PC-3 (cell line): ENCODE measurements at places on chromosomes 4 and X. TPM values are rescaled to one million over a fixed set of nuclear protein-coding genes. Genes with fewer than 3 reads are reported as not detected.

Gene DCAF16
- 25.5 and 26.1 TPM in 2 replicates for total RNA-seq

Gene NAP1L3
- total RNA-seq = 1.5 and 1.9 TPM in 2 replicates

Gene FGG
- total RNA-seq = not detected in 2 replicates

Gene NDST4
- total RNA-seq = not detected in 2 replicates

Gene CT45A3
- total RNA-seq = not detected in 2 replicates

Gene HOPX
- total RNA-seq = 0.87 TPM in 1 of 2 replicates, not detected in the other

Gene BMPR1B
- total RNA-seq = 5.0 and 7.1 TPM in 2 replicates

Gene PRSS12
- 0.58 and 1.5 TPM in 2 replicates for total RNA-seq

Gene SPANXN3
- total RNA-seq = not detected in 2 replicates

GRCh38 chr4:113179996-113180395 is 130.5 kb downstream of the ANK2 start:
- DNase-seq = no peak
- no peaks in the 10 kb centered on the region for H3K36me3 ChIP-seq

GRCh38 chr4:113832803-113833202 is 71.3 kb upstream of the CAMK2D start:
- no peaks in the 10 kb centered on the region for H3K36me3 ChIP-seq
- no peak overlapping the region for H3K4me3 ChIP-seq
- H3K4me1 ChIP-seq = peaks cover 58% of the 10 kb centered on the region
- H3K27me3 ChIP-seq = no peaks in the 10 kb centered on the region
- H3K27ac ChIP-seq = peak overlapping the region; percentile 75
- no peak for DNase-seq

GRCh38 chr4:93029769-93030168 is 726.0 kb downstream of the GRID2 start:
- no peak overlapping the region for H3K27ac ChIP-seq
- H3K4me3 ChIP-seq = no peak overlapping the region
- no peaks in the 10 kb centered on the region for H3K36me3 ChIP-seq
- no peaks in the 10 kb centered on the region for H3K27me3 ChIP-seq
- no peak for DNase-seq

GRCh38 chr4:22842360-22843018 is 149.8 kb downstream of the GBA3 start:
- no peak overlapping the region for H3K4me3 ChIP-seq
- H3K36me3 ChIP-seq = no peaks in the 10 kb centered on the region
- no peaks in the 10 kb centered on the region for H3K4me1 ChIP-seq
- H3K27me3 ChIP-seq = peaks cover 9% of the 10 kb centered on the region
- DNase-seq = no peak
- H3K27ac ChIP-seq = no peak overlapping the region

DNA sequence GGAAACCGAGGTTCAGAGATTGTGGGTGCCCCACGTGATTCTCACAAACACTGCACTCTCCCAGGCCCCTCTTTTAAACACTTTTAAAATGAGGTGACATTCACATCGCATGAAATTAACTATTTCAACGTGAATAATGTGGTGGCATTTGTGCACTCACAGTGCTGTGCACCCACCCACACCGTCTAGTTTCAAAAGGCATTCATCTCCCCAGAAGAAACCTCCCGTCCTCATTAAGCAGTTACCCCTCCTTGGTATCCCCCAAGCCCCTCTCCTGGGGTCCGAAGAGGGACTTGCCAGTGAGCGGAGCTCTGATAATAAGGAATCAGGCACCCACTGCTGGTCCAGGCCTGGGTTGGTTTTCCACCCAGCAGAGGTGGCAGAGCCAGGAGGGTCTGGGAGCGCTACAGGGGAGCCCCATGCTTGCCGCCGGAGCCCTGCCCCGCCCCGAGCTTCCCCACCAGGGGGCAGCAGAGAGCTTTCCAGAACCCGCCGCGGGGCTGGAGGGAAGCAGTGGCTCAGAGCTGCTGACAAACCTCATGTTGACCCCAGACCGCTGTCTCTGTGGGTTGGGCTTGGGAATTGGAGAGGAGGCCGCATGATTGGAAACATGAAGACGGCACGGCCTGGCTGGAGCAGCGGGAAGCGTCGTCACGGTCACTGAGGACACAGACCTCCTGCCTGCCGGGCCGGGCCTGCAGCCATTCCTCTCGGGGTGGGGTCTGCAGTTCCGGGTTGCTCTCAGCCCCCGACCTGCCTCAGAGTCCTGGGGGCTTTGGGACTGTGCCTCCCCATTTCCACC is 27.5 kb upstream of the HTRA3 start:
- no peaks in the 10 kb centered on the region for H3K36me3 ChIP-seq
- H3K4me3 ChIP-seq = no peak overlapping the region
- no peak overlapping the region for H3K27ac ChIP-seq
- H3K4me1 ChIP-seq = peaks cover 8% of the 10 kb centered on the region
- peak; percentile 75 for DNase-seq

- H3K4me1 ChIP-seq = no peaks in the 10 kb centered on the region
- H3K36me3 ChIP-seq = no peaks in the 10 kb centered on the region
- H3K27me3 ChIP-seq = no peaks in the 10 kb centered on the region
- no peak for DNase-seq
- no peak overlapping the region for H3K4me3 ChIP-seq
Observed at GRCh38 chr4:168264903-168265302, 53.6 kb downstream of the DDX60 start.

- no peaks in the 10 kb centered on the region for H3K36me3 ChIP-seq
- DNase-seq = no peak
- no peaks in the 10 kb centered on the region for H3K4me1 ChIP-seq
- no peak overlapping the region for H3K4me3 ChIP-seq
- no peaks in the 10 kb centered on the region for H3K27me3 ChIP-seq
Observed at GRCh38 chr4:139672732-139673131, 7.1 kb downstream of the MGST2 start.

- no peaks in the 10 kb centered on the region for H3K4me1 ChIP-seq
- no peak for DNase-seq
- no peaks in the 10 kb centered on the region for H3K27me3 ChIP-seq
- H3K36me3 ChIP-seq = no peaks in the 10 kb centered on the region
- H3K27ac ChIP-seq = no peak overlapping the region
Observed at GRCh38 chr4:131547506-131547981, 1601.5 kb upstream of the PCDH10 start.

DNA sequence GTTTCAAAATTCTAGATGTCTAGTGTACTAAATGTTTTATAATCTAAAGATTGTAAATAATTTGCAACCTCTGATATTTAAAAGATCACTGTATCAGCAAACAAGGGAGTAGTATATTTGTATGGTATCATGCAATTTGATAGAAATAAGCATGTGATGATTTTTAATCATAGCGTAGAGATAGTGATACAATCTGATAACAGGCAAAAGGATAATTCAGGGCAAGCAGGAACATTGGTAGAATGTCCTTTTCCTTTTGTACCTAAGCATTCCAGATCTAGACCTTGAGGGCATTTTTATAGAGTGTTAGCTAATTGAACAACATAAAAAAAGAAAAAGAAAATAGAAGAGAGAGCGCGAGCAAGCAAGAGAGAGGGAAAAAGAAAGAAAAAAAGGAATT is 1.4 kb downstream of the ANK2 start:
- H3K27ac ChIP-seq = no peak overlapping the region
- peaks cover 5% of the 10 kb centered on the region for H3K4me1 ChIP-seq
- H3K27me3 ChIP-seq = no peaks in the 10 kb centered on the region
- DNase-seq = no peak
- no peak overlapping the region for H3K4me3 ChIP-seq

DNA sequence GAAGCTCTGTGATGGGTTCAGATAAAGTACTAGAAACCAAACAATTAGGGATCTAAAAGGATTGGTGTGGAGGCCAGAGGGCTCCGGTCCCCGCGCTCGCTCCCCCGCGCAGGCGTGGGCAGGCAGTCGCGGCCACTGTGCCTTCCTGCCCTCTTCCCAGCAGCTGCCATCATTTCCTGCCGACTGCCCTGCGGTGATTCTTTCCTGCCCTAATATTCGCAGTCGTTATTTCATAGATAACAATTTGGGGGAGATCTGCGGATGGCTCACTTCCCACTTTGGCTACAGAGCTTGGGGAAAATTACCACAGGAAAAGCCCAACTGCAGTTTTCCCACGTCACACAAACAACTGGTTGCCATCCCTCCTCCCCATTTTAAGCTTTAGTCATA is 2.2 kb downstream of the GRIA2 start:
- no peak overlapping the region for H3K4me3 ChIP-seq
- H3K4me1 ChIP-seq = no peaks in the 10 kb centered on the region
- no peak overlapping the region for H3K27ac ChIP-seq
- peaks cover 10% of the 10 kb centered on the region; the same call in 1 of the 2 replicates for H3K27me3 ChIP-seq
- H3K36me3 ChIP-seq = no peaks in the 10 kb centered on the region

DNA sequence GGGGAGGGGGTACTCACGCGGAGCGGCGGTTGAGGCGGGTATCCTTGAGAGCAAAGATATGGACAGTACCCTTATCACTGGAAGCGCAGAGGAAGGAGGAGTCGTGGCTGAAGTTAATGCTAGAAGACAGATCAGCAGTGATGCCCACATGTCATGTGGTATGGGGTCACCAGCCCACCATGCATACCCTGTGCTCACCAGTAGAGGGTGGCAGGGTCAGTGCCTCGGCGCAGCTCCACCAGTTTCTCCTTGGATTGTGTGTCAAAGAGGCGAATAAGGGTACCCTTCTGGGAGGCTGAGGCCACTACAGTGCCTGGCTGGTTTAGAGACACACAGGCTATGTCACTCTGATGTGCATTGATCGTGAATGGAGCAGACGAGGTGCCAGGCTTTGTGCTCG is 1.5 kb upstream of the PRAF2 start:
- H3K4me3 ChIP-seq = no peak overlapping the region
- no peak for DNase-seq
- peaks cover 6% of the 10 kb centered on the region for H3K4me1 ChIP-seq
- no peak overlapping the region for H3K27ac ChIP-seq
- H3K36me3 ChIP-seq = no peaks in the 10 kb centered on the region

DNA sequence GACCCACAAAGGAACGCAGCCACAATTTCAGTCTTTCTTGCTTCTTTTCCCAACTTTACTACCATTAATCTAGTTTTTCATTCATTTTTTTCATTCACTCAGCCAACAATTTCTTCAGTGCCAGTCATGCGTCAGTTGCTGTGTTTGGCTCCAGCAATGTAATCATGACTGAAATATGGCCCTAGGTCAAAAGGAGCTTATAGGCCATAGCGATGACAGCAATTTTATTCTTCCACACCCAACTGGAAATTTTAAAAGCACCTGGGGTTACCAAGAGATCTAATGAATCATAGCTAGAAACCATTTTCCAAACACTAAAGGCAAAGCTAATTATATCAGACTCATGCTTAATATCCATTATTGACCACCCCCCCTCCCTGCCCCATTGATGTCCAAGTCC is 29.8 kb upstream of the C1QTNF7 start:
- DNase-seq = no peak
- no peaks in the 10 kb centered on the region for H3K36me3 ChIP-seq
- H3K27me3 ChIP-seq = peaks cover 8% of the 10 kb centered on the region

DNA sequence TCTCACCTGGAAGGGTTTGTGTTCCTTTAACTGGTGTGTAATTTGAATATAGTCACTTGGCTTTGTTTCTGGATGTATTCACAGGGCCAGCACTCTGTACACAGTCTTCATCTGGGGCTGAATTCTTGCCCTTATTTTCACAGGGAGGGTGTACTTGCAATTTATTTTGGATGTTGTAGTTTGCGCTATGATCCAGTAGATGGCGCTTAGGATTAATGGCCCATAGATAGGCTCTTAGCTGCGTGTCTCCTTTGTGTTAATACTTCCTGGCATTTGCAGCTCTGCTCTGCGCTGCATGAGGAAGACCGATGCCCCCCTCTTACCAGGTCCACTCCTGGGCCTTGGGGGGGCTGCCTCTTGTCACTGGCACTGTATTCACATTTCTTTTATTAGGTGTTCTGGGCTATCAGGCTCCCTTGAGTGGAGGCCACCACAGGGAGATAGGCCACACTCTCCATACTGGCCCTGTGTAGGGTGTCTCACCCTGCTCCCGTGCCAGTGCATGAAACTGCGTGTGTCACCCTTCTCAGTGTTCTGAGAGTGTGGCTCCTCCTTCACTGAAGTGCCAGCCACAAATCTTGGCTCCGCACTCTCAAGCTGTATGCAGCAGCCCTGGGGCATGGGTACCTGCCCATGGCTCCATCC is 562.2 kb downstream of the ZIC3 start:
- peak; percentile 75 for DNase-seq
- peak overlapping the region; percentile 46 for H3K4me3 ChIP-seq
- peak overlapping the region; percentile 89 for H3K27ac ChIP-seq
- H3K36me3 ChIP-seq = no peaks in the 10 kb centered on the region

GRCh38 chrX:150450519-150451177 is 87.5 kb downstream of the MAMLD1 start:
- no peak for DNase-seq
- no peak overlapping the region for H3K27ac ChIP-seq
- H3K27me3 ChIP-seq = no peaks in the 10 kb centered on the region
- no peak overlapping the region for H3K4me3 ChIP-seq

GRCh38 chr4:123941306-123941705 is 544.7 kb downstream of the SPRY1 start:
- H3K4me3 ChIP-seq = no peak overlapping the region
- no peak for DNase-seq
- H3K27me3 ChIP-seq = no peaks in the 10 kb centered on the region
- peaks cover 7% of the 10 kb centered on the region; the same call in 1 of the 2 replicates for H3K4me1 ChIP-seq
- no peak overlapping the region for H3K27ac ChIP-seq
- H3K36me3 ChIP-seq = no peaks in the 10 kb centered on the region

DNA sequence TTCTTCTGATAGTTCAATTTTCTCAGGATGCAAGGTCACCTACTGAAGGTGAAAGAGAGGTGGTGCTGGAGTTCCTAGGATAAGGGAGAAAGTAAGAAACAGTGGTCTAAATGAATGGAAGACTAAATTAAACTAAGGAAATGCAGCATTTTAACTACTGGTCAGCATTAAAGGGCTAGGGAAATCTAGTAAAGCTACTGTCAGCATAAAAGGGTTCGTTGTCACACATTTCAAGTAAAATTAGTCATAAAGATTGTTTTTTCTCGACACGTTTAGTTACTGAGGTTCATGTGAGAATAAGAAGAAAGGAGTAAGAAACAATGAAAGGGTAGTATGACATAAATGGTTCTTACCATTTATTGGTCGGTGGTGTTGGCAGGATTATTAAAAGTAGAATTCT is 40.0 kb upstream of the COX18 start:
- H3K4me3 ChIP-seq = no peak overlapping the region
- H3K27me3 ChIP-seq = no peaks in the 10 kb centered on the region
- no peak for DNase-seq
- H3K36me3 ChIP-seq = peaks cover 34% of the 10 kb centered on the region
- H3K4me1 ChIP-seq = no peaks in the 10 kb centered on the region

DNA sequence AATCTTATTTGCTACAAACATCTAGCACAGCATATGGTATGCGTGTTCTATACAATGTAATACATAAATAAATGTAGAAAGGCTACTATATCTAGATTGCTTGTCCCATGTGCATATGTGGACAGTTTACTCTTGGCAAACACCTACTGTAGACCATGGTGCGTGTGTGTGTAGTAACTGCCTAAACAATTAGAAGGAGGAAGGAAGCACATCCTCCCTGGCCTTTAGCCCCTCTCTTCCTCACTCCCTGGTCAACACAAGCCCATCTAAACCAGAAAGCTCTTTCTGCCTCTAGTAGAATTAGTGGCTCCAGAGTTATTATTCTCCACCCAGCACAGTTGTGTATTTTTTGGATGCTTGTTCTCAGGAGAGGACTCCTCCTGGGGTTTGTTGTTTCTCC is 73.9 kb downstream of the KDR start:
- no peak overlapping the region for H3K4me3 ChIP-seq
- H3K27me3 ChIP-seq = peaks cover 5% of the 10 kb centered on the region; the same call in 1 of the 2 replicates
- H3K36me3 ChIP-seq = no peaks in the 10 kb centered on the region
- no peaks in the 10 kb centered on the region for H3K4me1 ChIP-seq
- DNase-seq = no peak

- no peak for DNase-seq
- no peaks in the 10 kb centered on the region for H3K4me1 ChIP-seq
- H3K27me3 ChIP-seq = peaks cover 18% of the 10 kb centered on the region; the same call in 1 of the 2 replicates
Observed at GRCh38 chrX:134000260-134001245, 15.2 kb upstream of the GPC3 start.

- H3K4me3 ChIP-seq = no peak overlapping the region
- no peaks in the 10 kb centered on the region for H3K36me3 ChIP-seq
- DNase-seq = no peak
- H3K4me1 ChIP-seq = no peaks in the 10 kb centered on the region; the same call in 1 of the 2 replicates
Observed at GRCh38 chrX:72042852-72043248, 88.9 kb downstream of the RTL5 start.
